AG04450 (cell line): ENCODE measurements at places on chromosomes 12 and 14.
A peak's percentile ranks its signal among the peaks of the same experiment; 100 is the strongest.

- no peak for DNase-seq
Measured at GRCh38 chr12:2732290-2732689, 62.5 kb upstream of the FKBP4 start.

- no peak for DNase-seq
Measured at GRCh38 chr14:35877276-35877675, 51.1 kb downstream of the BRMS1L start.

- DNase-seq, result peak; percentile 65
Measured at GRCh38 chr14:21014761-21015190, 10.1 kb downstream of the NDRG2 start.

DNA sequence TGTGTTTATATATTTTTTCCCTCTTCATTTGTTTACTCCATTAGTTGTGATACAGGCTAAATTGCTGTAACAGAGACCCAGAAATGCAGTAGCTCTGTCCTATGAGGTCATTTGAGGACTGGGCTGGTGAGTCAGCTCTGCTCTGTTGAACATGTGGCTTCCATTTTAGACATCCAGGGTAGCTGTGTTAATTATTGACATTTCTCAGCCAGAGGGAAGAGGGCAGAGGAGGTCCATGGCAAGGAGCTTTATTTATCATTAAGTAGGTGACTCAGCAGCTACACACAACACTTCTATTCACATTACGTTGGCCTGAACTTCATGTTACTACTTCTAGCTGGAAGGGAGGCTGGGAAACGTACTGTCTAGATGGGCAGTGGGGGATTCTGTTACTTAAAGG, 85.4 kb downstream of the PTCSC3 start:
- DNase-seq, result peak; percentile 68

- DNase-seq, result no peak
Measured at GRCh38 chr12:67645601-67646000, 2.9 kb upstream of the DYRK2 start.

DNA sequence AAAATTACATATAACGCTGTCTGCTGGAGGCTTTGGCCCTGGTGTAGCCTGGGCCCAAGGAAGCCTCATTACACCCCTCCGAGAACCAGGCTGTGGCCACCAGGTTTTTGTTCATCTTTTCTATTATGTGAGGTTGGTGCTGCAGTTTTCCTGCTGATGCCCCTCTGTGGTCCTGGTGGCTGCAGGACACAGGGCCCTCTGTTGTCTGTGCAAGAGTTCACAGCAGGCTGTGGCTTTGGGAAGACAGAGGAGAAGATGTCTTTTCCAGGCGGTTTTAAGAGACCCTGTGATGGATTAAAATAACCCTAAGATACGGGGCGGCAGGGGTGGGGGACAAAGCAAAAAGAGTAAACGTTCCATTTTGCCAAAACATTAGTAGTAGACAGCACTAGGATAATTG, 121.5 kb downstream of the ADGRD1 start:
- DNase-seq, result no peak

DNA sequence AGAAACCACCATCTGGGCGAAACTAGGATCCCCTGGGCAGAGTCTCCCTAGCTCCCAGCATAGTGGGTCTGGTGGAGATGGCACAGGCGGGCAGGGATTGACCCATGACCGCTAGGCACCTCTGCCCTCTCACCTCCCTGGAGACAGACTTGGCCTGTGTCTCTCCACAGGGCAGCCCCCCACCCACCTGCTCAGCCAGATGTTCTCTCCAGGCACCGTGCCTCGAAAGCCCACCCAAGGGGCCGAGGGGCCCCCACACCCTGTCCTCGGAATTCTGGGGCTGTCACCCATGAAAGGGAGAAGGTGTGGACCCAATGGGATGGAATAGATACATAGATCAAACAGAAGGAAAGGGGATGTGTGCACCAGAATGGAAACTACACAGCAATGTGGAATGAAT, 229.1 kb upstream of the RTL1 start:
- no peak for DNase-seq

DNA sequence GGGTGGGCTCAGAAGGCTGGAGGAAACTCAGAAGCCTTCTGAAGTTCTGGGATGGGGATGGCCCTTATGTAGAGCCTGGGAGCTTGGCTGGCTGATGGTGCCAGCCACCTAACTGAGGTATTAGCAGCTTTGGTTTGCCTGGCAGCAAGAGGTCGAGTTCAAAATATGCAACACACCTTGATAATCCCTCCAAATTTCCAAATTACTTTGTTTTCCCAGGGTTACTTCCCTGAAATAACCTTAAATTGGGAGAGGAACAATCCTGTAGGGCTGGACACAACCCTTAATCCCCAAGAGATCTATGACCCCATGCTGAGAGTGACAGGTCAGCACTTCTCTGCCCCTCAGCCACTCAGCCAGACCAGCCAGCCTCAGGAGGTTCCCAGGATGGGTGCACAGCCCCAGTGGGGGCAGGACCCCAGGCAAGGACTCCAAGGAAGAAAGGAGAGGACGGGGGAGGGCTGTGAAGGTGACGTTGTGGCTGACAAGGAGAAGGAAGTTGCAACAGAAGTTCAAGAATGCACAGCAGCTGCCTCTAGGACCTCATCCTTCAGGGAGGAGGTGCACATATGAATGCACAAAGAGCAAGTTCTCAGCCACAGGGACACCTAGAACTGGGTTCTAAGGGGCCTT, 18.6 kb upstream of the KRT77 start:
- no peak for DNase-seq

GRCh38 chr12:108090107-108090899, 38.8 kb upstream of the WSCD2 start:
- no peak for DNase-seq

GRCh38 chr12:114895827-114896226, 211.9 kb upstream of the TBX3 start:
- DNase-seq, result no peak

DNA sequence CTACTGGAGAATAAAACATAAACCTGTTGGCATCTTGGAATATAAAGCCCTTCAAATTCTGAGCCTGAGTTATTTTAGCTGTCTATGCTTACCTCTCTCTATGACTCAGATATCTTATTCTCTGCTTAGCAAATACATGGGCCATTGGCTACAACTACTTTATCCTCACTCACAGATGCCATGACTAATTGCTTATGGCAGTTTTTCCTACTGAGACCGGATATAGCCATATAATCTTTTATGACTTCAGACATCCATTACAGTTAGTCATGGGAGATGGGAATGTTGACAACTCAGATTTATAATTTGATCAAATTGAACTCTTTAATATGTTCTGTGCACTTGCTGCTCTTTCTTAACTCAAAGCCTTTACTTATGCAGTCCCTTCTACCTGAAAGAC, 502.4 kb upstream of the ATP2B1 start:
- no peak for DNase-seq

GRCh38 chr12:113135178-113136127, at the start of gene RASAL1:
RASAL1 (minus strand) TSS chr12:113135761; CDS start chr12:113135462, 299 bp downstream.
- no peak for DNase-seq

- no peak for DNase-seq
Measured at GRCh38 chr12:66149702-66150398, 19.3 kb upstream of the LLPH start.

DNA sequence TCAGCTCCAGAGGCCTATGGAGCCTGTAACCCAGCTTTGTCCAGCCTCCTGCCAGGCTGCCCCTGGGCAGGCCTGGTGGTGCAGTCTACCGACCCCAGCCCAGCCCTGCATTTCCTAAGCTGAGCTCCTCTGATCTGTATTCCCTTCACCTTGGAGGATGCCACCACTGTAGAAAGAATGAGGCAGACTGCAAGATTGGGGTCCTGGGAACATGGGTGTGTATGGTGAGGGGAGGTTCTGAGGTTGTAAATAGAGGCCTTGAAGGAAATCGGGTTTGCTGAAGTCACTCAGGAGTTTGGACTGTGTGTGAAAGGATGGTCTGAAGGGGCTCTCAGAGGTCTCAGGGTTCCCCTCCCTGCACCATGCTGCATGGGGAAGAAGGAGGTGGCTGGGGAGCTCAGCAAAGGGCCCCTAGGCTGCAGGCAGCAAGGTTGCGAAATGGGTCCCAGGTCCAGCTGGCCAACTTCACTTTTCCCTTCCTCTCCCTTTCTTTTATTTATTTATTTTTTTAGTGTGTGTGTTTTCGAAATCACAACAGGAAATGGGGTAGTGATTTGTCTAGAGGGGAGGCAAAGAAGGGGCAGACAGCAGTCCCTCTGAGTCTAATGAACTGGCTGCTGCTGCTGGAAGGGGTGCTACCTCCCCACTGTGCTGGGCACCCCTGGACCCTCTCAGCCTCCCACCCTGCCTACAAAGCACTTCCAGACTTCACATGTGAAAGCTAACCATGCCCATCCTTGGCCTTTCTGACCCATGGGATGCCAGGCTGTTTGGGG, 1.2 kb upstream of the LRP1-AS start:
- DNase-seq, result no peak

DNA sequence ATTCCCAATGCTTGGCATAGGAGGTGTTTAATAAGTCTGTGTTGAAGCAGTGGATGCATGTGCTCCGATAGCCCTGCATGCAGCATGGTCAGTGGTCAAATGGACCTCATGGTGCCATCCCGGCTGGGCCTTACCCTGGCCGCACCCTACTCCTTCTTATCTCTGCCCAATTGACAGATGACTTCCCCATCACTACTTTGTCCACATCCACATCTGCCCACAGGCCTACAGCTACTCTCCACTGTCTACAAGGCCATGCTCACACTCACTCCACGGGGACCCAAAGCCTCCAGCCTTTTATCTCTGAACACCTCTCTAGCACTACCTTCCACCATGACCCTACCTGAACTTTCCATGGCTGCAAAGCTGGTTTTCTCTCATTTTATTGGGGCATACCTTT, 11.5 kb downstream of the SERPINA11 start:
- no peak for DNase-seq

- no peak for DNase-seq
Measured at GRCh38 chr14:104591506-104592291, 12.1 kb downstream of the C14orf180 start.

- DNase-seq, result no peak
Measured at GRCh38 chr14:55356913-55357312, 54.7 kb downstream of the ATG14 start.

DNA sequence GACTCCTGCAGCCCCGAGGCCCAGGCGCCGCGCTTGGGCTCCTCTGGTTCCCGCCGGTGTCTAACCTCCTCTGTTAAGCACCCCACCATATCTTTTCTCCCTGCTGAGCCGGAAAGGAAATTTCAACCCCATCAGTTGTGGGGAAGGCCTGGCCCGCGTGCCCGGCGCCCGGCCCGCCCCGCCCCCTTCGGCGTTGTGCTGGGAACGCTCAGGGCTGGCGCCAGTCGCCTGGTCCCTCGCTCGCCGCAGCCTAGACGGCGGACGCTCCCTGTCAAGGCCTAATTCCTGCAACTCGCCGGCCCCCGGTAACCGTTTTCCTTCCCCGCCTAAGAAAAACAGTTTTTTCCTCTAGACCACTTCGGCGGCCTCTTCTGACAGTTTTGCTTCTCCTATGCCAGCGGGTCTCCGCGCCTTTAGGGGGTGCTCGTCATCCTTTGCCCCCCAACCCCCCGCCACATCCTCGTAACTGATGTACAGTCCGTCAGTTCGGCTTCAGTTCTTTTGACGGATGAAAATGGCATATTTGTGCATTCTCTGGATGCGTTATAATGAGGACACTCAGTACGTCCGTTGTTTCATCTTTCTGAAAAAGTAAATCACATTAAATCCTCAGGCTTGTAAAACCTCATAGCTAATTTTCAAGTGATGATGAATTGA, 506 bp upstream of the NAP1L1 start:
- no peak for DNase-seq

- no peak for DNase-seq
Measured at GRCh38 chr12:89230376-89231315, 121.7 kb downstream of the DUSP6 start.

DNA sequence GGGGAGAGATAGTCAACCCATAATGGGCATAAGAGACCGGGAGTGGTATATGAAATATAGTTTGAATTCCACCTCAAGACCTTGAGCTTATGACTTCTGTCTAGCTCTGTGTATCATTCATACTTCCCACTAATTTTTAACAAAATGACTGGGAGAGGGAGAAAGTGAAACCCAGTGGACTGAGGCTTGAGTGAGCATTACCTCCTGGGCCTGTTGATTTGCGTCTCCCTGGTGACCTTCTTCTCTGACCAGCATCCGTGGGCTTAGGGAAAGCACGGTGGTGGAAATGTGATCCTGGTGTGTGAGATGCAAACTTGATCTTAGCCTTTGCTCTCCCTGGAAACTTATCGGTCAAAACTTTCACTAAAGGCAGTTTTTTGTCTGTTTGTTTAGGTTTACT, 207.9 kb upstream of the BCL2L14 start:
- DNase-seq, result no peak

- DNase-seq, result no peak
Measured at GRCh38 chr12:2413999-2414792, 361.4 kb downstream of the CACNA1C start.

GRCh38 chr12:40034712-40035111, 71.2 kb downstream of the SLC2A13 start:
- no peak for DNase-seq

DNA sequence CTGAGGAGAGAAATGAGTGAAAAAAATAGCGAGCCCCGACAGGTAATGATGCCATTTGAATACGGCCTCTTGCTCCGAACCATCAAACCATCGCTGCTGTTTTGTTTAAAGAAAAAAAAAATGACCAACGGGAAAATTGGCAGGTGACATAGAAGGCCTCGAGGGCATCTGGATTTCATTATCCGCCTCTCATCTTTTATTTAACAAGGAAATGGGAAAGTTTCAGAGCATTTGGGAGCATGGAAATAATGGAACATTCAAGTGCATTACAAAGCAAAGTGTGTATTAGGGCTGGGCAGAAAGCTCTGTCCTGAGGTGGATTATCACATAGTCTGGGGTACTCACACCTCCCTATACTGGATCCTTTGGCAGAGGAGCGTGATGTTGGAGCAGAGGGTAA, 258.7 kb downstream of the KSR2 start:
- no peak for DNase-seq

DNA sequence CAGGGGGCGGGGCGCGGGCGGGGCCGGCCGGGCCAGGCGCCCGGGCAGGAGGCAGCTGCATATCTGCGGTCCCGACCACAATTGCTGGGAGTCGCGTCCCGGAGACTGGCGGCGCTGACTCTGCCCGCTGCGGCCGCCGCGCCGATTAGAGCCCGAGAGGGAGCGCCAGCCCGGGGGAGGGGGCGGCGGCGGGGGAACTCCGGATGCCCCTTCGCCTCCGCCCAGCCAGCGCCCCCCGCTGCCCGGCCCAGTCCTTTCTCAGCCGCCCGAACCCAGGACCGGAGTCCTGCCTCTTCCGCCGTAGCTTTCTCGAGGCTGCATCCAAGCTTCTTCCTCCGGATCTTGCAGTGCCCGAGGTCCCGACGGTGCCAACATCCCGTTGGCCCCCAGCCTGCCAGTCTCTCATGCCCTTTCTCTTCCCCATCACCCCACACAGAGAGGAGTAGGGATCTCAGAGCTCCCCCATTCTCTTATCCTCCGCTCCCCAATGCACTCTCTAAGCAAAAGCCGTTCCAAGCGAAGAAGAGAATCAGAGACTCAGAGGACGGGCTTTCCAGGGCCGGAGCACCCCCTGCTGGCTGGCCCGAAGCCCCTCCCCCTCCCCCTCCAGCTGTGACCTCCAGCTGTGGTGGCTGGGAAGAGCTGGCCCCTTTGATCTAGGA, 8.8 kb upstream of the SP7 start:
- peak; percentile 33 for DNase-seq

GRCh38 chr14:93582516-93582915, 151.8 kb downstream of the UNC79 start:
- no peak for DNase-seq
